ENCODE measurements at places on chromosomes 1 and 21. TPM values are rescaled to one million over a fixed set of nuclear protein-coding genes. Genes with fewer than 3 reads are reported as not detected.
A peak's percentile ranks its signal among the peaks of the same experiment; 100 is the strongest.

The LEFTY1 gene
- total RNA-seq, result 0.26 TPM

The TSPEAR gene
- not detected for total RNA-seq

The PRR9 gene
- not detected for total RNA-seq

The ITGB2 gene
- total RNA-seq, result 8.3 TPM

The TP73 gene
- total RNA-seq, result not detected

The CTTNBP2NL gene
- 9.4 TPM for total RNA-seq

The SNX7 gene
- 1.6 TPM for total RNA-seq

The LAMC2 gene
- 1.2 TPM for total RNA-seq

The TSPAN1 gene
- total RNA-seq, result 5.0 TPM

The S100A14 gene
- total RNA-seq, result not detected

The SLC5A3 gene
- 12.8 TPM for total RNA-seq

The AVPR1B gene
- not detected for total RNA-seq

DNA sequence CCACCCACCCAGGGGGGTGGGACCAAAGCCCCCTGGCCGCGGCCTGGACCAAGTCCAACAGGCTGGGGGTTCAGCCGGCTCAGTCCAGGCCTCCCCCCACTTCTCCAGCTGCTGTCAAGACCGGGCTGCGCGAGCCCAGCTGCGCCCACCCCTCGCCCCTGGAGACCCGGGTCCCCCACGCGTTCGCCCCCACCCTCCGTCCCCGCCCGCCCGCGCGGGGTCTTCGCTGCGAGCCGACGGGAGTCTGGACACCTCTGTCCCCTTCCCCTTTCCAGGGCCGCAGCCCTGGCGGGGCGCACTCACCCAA lies 253 bp downstream of the RAP1GAP start:
- DNase-seq, result no peak

- peak; percentile 75 for DNase-seq
These were observed 11.0 kb upstream of the TNFRSF8 start for GRCh38 chr1:12052008-12052573.

GRCh38 chr1:3386205-3387002 lies 68.1 kb upstream of the ARHGEF16 start:
- DNase-seq, result no peak

- DNase-seq, result no peak
These were observed 122.4 kb upstream of the COL6A1 start for GRCh38 chr21:45859041-45859761.

- DNase-seq, result peak; percentile 43
These were observed 43.0 kb downstream of the PLXNA2 start for GRCh38 chr1:208201229-208201628.

DNA sequence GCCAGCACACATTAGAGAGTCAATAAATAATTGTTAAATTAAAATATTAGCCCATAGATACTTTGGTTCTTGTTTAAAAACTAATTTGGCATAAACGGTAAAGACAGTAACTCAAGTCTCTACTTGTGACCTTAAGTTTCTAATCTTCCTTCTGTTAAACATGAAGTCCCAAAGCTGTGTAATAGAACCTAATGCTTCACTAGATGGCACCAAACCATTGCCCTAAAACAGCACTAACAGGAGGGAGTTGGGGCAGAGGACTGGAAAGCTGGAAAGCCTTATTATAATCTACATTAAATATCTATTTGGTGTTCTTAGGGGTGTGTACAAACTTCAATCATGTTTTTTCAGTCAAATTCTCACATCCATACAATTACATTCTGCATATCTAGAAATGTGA lies 176.7 kb downstream of the OLFM3 start:
- no peak for DNase-seq

GRCh38 chr21:43353282-43354025 lies 73.5 kb downstream of the SIK1 start:
- DNase-seq, result no peak

- DNase-seq, result no peak
These were observed 56.3 kb downstream of the GIPC2 start for GRCh38 chr1:78102082-78102481.

GRCh38 chr1:25782608-25783201 lies 17.3 kb upstream of the SELENON start:
- DNase-seq, result no peak

DNA sequence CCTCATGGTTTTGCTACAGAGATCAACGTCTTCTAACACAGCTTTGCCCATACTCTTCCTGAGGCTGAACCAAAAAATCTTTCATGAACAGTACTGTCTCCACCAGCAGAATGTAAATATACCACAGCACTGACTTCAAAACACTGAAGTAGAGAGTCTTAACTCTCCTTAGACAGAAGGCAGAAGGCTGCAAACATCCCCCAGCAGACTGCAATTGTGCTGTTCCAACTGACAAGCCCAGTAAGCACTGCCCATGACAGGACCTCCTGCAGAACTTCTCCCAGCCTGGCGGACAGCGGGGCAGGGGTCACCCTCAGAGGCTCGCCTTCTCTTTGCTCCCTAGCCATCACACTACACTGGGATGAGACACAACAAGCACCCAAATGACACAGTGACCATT lies 218.7 kb downstream of the RERE start:
- DNase-seq, result no peak

- no peak for DNase-seq
These were observed 167.1 kb downstream of the TGFBR3 start for GRCh38 chr1:91718877-91719276.

GRCh38 chr1:101376121-101377083 lies 139.6 kb downstream of the S1PR1 start:
- no peak for DNase-seq

DNA sequence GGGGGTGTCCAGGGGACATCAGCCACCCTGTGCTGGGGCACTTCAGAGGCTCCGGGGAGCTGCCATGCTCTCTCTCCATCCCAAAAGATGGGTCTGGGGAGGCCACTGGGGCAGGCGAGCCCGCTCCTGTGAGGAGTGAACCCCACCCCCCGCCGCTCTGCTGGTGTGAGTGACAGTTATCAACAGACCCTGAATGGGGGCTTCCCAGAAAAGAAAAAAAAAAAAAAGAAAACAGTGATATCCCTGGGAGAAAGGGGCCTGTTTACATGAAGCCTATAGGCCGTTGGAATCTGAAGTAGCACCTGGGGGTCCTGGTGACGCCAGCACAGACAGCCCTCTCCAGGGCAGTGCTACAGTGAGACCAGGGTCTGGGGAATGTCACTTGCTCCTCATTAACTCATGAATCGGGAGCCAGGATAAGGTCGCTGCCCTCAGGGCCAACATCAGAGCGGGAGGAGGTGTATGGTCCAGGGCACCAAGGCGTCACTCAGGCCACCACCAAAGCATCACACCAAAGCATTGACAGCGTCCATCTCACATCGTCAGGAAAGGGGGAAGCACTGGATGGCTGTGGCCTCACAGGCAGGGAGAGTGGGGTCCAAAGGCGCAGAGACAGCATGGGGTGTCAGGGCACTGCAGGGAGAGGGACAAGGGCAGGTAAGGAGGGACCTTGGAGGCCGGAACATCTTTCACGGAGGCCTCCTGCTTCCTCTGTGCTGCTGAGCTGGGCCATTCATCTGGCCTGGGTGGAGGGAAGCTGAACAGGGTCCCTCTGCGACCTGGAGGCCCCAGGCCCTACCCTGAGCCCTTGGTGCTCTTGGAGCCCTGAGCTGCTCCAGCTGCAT lies 8.4 kb upstream of the NPHP4 start:
- DNase-seq, result no peak

GRCh38 chr1:194618101-194618500 lies 1431.7 kb upstream of the B3GALT2 start:
- no peak for DNase-seq

DNA sequence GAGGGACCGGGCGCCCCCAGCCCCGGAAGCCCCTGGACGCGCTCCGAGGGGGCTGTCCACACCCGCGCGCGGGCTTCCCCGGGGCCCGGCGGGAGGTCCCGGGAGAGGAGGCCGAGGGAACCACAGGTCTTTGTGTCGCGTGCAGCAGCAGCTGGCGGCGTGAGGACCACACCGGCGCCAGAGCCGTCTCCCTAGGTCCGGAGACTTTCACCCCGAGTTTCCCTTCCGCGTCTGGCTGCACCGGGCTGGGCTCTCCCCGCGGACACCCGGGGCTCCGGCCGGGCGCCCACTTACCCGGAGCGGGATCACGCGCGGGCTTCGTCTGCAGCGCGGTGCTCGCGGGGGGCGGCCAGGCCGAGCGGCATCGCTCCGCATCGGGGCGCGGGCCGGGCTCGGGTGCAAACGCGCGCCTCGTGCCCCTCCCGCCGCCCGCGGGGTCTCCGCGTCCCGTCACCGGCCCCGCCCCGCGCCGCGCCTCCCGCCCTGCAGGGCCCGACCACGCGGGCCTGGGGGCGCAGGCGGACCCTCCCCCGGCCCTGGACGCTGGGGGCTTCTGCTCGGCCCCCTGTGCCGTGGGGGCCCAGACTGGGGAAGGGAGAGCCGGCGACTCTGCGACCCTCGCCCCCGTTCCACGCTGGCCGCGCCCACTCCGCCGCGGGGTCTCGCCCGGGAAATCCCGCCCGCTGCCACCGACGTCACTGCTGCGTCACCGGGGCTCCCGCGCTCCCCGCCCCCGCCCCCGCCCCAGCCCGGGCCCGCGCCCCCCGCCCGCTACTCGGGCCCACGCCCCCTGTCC lies at the start of gene GNG4:
Gene GNG4, minus strand, starts transcription at position 417 of the 796 bp plus-strand sequence. CDS start 65,946 bp downstream, outside the sequence.
- no peak for DNase-seq

GRCh38 chr1:209924390-209924789 lies 13.6 kb upstream of the SYT14 start:
- DNase-seq, result no peak

DNA sequence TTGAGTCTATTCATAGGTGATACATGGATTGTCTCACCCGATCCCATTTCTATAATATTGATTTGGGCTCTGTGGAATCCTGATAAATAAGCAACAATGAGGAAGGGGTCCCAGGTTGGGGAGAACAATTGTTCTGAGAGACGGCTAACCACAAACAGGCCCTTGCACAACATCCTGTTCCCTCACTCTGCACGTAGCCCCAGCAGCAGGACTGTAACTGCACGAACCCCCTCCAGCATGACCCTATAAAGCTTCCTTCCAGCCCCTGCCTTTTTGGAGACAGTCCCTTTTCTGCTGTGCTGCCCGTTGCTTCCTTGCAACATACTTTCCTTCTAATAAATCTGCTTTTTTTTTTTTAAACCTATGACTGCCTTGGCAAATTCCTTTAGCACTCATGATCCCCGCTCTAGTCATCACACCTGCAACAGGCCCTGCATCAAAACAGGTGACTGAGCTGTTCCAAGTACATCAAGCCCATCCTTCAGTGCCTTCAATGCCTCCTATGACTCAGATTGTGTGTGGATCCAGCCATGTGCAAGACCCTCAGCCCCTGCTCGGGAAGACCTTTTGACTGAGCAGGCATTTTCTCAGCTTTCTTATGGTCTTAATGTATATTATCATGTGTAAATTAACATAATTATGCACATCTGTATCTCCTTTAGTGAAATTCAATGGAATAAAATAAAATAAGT lies 63.7 kb upstream of the B3GALNT2 start:
- no peak for DNase-seq

DNA sequence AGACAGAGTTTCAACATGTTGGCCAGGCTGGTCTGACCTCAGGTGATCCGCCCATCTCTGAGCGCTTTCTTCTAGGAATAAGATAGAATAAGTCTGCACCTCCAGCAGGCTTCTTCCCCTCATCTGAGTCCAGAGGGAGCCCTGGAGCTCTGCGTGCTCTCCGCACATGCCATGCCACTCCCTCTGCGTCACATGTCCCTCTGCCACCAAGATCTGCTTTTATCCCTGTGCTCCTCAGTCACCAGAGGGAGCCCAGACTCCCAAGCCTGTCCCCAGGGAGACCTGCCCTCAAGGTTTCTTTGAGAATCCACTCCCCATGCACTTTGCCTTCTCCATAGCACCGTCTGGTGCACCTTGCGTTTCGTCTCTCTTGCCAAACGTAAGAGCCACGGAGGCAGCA lies 213.0 kb downstream of the CAMTA1 start:
- no peak for DNase-seq

DNA sequence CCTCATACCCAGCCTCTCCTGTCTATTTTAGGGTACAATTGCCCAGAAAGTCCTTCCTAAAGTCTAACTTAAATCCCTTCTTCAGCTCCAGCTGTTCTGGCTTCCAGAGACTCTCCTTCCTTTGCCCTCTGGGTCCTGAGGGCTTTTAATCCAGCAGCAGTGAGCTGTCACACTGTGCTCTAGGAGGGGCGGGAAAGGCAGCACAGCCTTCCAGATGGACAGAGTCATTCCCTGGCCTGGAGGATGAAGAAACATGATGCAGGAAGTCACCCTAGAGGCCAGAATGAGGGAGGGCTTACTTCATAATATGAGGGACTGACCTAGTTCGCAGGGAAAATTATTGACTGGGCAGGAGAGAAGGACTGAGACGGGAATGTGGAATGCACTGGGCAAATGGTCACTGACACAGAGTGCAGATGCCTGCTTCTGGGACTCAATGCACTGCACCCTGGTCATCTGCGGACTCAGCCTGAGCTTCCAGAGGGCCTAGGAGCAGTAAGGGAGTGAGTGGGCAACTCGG lies 1.3 kb downstream of the SH2D2A start:
- DNase-seq, result peak; percentile 82

GRCh38 chr1:20409971-20410370 lies 76.0 kb downstream of the CAMK2N1 start:
- no peak for DNase-seq

GRCh38 chr1:26134466-26134865 lies 22.8 kb downstream of the PDIK1L start:
- DNase-seq, result no peak

GRCh38 chr1:3389093-3389833 lies 65.2 kb upstream of the ARHGEF16 start:
- DNase-seq, result no peak

GRCh38 chr1:173224280-173224892 lies 17.3 kb upstream of the TNFSF4 start:
- DNase-seq, result no peak

DNA sequence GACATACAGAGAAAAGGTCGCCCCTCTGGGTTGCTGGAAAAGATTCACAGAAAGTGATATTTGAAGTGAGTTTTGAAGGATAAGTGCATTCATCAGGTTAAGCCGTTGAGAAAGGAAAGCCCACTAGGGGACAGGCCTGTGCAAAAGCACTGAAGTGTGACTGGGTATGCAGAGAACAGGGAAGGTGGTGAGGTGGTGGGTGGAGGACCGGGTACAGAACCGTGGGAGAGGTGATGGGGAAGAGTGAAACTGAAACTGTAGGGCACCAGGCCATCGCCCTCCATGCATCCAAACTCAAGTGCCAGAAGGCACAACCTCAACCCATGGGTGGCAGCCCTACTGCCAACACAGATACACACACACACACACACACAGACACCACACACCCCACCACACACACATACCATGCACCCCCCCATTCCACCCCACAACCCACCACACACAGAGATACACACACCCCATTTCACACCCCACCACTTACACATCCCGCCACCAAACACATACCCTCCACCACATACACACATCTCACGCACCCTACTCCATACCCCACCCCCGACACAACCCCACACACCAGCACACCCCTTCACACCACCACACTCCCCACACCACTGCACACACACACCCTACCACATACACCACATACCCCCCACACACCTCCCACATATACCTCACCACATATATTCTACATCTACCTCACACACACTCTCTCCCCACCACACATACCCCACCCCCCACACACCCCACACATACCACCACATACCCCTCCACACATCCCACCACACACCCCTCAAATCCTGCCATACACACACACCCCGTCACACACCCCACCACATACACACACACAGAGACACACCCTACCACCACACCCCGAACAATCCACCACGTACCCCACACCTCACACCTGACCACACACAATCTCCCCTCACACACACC lies 59.0 kb downstream of the TSEN15 start:
- no peak for DNase-seq

GRCh38 chr1:1122078-1122811 lies 6.4 kb upstream of the C1orf159 start:
- peak; percentile 84 for DNase-seq
